ENCODE measurements at places on chromosomes 4 and X.

DNA sequence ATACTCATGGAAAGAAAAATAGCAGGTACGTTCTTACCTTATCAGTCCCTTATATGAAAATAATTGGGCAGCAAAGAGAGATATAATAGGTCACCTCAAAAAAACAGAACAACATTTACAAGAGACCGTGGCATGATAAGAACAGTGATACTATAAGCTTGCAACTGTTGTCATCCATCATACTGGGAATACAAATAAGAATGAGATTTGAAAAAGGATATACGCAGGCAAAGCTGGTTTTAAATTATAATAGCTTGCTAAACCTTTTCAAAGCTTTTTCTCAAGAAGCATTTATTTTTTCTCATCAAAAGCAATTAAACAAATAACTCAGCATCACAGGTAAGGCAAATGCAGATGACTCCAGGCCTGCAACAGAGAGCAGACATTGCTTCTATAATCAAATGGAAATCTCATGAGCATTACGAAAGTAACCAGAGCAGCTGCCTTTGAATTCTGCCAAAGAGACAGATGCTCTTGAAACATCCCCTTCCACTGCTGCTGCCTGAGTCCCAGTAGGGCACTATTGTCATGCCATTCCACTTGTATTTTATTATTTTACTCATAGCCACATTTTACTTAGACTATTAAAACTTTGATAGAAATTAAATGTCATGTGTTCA lies 620.6 kb upstream of the GNPDA2 start:
- DNase-seq, result no peak

DNA sequence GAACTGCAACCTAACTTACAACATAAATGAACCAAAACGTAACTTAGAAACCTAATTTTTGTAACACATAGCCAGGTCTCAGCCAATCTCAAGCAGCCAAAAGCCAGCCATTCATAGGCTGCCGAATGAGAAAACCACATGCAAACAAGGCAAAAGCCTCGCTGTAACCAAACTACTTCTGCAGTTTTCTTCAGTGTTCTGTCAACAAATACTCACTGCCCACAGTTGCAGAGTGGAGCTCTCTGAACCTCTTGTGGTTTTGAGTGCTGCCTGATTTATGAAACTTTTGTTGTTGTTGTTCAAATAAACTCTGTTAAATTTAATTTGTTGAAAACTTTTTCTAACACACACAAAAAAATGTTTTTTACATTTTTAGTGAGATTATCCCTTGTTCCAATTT lies 251.2 kb downstream of the PAPSS1 start:
- no peak for DNase-seq

DNA sequence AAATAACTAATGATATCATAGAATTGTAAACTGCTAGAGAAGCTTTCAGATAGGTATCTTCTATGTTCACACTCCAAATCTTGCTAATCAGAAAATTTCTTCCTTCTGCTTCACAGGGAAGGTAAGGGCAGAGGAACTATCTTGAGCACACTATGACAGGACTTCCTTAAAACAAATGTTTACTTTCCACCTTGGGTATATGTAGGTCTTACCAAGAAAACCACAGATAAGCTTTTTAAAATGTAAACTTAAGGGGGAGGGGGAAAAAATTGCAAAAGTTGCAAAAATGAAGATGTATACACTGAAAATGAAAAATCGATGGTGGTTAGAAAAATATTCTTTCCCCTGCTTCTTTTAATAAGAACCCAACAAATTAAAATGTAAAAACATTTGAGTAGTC lies 30.9 kb downstream of the YTHDC1 start:
- no peak for DNase-seq

GRCh38 chr4:88356771-88357170 lies 21.9 kb upstream of the HERC6 start:
- DNase-seq, result no peak

DNA sequence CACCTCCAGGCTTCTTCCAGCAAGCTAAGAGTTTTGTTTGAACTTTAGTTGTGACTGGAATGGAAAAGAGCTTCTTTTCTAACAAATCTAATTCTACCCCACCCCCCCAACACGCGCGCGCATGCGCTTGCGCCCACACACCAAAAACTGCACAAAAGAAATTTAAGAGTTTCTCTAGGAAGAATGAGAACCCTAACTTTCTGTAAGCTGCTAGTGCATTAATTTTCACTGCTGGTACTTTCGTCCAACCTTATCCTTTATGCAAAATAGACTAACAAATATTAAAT lies 9.0 kb upstream of the INTU start:
- no peak for DNase-seq

DNA sequence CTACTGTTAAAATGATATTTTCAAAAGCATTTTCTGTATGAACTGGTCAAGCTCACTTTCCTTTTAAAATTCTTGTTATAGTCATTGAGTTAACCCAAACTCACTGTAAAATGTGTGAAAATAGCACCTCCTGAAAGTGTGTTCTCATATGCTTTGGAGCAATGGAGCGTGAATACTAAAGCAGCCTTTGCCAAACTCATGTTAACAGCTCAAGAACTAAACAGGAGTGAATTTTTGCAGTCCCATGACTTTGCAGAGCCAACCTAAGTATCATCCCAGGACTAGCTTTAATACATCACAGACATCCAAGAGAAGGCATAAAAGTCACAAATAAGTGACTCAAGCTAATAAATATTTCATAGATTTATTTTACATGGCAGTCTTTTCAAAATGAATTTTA lies 2.3 kb downstream of the AMMECR1 start:
- DNase-seq, result no peak

DNA sequence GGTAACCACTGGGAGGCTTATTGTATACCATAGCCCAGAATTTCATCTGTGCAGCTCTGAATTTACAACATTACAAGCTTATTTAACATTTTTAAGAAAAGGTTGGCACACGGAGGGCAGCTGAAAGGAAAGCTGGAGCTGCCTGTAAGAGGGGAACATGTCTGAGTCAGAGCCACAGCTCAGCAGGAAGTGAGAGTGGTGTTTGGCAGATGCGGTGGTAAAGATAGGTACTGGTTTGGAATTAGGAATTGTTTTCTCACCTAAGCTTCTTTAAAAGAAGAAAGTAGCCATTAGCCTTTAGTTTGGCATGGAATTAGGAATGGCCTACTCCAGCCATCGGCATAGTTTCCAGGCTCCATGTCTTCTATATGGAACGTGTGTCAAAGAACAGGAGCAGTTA lies 172.5 kb upstream of the ANXA3 start:
- no peak for DNase-seq

DNA sequence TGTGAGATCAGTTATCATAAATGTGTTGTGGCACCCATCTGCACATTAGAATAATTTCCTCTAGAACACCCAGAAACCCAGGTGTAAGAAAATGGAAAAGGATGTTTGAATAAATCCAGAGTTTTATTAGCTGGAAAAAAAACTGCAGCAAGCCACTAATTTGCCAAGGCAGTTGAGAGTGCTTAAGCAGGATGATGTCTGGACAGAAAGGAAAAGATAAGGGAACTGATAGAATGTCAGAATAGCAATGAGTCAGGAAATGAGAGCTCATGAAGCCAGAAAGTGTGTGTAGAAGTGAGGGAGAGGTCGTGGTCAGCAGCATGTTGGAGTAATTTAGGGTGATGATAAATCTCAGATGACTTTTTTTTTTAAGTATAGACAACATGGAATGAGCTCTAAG lies 15.2 kb upstream of the NEUROG2 start:
- no peak for DNase-seq

- no peak for DNase-seq
Observed at GRCh38 chrX:78075787-78076389, 28.2 kb upstream of the PGK1 start.

DNA sequence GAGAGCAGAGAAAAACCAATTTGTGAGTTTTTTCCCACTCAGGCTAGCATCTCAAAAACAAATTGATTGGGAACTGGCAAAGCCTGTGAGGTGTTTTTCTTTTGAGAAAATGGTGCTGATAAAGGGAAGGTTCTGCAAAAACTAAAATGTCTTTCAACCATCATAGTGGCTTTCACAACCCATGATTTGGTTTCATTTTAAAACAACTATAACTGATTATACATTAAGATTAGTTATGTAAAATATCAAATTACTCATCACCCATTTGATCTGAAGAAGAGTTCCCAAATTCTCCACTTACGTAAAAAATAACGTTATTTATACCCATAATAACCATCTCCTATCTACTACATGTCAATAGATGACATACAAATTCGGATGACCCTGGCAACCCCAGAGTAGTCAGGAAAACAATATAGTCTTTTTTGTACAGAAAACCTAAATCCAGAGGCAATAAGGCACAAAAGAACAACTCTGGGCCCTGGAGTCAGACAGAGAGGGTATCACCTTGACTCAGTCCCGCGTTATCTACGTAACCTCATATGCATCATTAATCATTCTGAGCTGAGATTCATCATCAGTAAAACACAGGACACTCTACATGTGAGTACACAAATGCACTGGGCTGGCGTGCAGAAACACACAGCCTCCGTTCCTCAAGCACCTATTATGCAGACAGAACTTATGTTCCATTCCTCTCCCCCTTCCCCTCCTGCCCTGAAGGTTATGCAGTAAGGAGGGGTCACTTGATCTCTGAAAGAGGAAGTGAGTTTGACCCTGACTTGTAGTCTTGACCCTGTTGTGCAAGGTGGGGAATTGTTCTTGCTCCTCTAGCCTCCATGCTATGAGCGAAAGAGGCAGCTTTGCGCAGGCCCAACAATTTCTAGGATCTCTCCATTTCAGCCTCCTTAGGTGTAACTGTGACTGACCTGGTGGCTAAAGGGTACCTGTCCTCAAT lies 82.2 kb downstream of the SLC9A7 start:
- no peak for DNase-seq

GRCh38 chrX:11751261-11751660 lies 6.8 kb upstream of the MSL3 start:
- no peak for DNase-seq

GRCh38 chr4:6452897-6453687 lies 19.3 kb downstream of the PPP2R2C start:
- no peak for DNase-seq

DNA sequence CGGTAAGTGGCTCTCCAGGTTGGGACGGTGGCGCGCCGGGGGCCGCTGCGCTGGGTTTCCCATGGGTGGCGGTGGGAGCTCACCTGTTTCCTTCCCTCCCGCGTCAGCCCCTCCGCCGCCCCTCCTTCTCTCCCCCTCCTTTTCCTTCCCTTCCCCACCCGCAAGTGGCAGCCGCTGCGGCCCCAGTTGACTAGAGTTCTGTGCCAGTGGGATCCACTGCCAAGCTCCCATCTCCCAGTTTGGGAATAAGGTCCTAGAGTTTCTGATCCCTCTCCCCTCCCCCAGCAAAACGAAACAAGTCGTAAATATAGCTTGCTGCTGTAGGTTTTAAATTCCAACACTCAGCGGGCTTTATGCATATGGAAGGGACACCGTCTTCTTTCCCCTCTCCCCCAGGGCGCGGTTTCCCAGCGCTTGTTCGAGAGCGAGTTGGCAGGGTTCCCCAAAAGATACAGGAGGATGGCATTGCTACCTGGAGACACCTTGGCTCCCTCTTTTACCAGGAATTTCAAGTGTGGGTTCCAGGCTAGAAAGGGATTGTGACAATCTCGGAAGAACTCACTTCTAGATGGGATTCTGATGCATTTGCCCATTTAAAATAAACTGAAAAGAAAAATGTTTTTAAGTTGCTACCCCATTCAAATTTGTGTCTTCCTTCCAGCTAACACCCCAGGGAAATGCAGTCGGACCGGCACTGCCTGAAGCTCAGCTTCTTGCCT lies 1.2 kb downstream of the TLL1 start:
- no peak for DNase-seq

GRCh38 chr4:153248641-153249198 lies 44.5 kb downstream of the TRIM2 start:
- DNase-seq, result no peak

- DNase-seq, result no peak
Observed at GRCh38 chrX:40012039-40012867, 85.5 kb downstream of the BCOR start.

DNA sequence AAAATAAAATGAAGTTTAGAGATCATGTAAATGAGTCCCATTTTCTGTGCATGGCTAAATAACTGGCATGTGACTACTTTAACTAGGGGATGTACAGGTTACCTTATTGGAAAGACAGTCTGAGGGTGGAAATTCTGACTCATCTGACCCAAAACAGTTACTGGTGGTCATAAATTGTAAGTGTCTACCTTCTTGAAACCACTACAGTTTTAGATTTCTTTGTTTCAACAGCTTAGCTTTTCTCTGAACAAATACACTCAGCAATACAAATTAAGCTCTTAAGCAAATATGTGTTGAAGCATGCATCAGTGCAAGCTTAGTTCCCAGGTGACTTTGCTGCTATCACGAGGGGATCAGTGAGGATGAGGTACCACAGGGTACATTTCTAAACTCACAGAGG lies 60.7 kb upstream of the PGM2 start:
- no peak for DNase-seq

- no peak for DNase-seq
Observed at GRCh38 chr4:131091896-131092295, 1995.9 kb downstream of the C4orf33 start.

DNA sequence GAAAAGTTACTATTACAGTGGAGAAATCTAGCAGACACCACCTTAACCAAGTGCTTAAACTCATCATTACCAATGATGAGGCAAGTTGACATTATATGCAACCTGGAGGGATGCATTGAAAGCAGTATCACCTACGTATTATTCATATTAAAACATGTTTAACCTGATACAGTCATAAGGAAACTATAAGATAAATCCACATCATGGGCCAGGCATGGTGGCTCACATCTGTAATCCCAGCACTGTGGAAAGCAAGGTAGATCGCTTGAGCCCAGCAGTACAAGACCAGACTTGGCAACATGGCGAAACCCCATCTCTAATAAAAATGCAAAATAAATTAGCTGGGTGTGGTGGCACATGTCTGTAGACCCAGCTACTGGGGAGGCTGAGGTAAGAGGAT lies 22.3 kb upstream of the INTU start:
- no peak for DNase-seq

- peak; percentile 42 for DNase-seq
Observed at GRCh38 chrX:154436374-154436982, 476 bp upstream of the GDI1 start.

GRCh38 chrX:120559804-120560203 lies 958 bp downstream of the CUL4B start:
- no peak for DNase-seq

GRCh38 chr4:138182838-138183426 lies 59.2 kb downstream of the SLC7A11 start:
- no peak for DNase-seq

DNA sequence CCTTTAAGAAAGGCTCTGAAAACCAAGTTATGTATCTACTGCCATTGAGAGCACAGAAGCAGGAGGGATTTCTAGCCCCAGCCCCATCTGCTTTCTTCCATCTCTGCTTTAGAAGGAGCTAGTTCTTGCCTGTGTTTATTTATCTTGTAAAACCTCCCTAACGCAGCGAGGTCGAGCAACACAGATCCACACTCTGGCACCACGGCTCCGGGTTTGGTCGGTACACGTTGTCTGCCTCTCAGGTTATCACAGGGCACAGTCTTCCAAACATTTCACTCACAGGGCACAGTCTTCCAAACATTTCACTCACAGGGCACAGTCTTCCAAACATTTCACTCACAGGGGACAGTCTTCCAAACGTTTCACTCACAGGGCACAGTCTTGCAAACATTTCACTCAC lies 69.7 kb upstream of the TLR3 start:
- no peak for DNase-seq

Measured in stimulated activated CD4-positive, alpha-beta T cell treated with anti-CD3 and anti-CD28 coated beads, Interleukin-1b, Interleukin-23, amount 100 ng/mL, for 4 hours (primary cell).